GM12878 (cell line): ENCODE measurements at places on chromosomes 11 and 22. TPM values are rescaled to one million over a fixed set of nuclear protein-coding genes. Genes with fewer than 3 reads are reported as not detected.
A peak's percentile ranks its signal among the peaks of the same experiment; 100 is the strongest.

The FADS3 gene
- total RNA-seq, result 5.7 and 7.7 TPM in 2 replicates

The DRAP1 gene
- total RNA-seq, result 122 and 124 TPM in 2 replicates

The THOC5 gene
- total RNA-seq, result 40.9 and 44.9 TPM in 2 replicates

The SLC25A18 gene
- total RNA-seq, result not detected in 2 replicates

The IL17REL gene
- total RNA-seq, result not detected in 2 replicates

DNA sequence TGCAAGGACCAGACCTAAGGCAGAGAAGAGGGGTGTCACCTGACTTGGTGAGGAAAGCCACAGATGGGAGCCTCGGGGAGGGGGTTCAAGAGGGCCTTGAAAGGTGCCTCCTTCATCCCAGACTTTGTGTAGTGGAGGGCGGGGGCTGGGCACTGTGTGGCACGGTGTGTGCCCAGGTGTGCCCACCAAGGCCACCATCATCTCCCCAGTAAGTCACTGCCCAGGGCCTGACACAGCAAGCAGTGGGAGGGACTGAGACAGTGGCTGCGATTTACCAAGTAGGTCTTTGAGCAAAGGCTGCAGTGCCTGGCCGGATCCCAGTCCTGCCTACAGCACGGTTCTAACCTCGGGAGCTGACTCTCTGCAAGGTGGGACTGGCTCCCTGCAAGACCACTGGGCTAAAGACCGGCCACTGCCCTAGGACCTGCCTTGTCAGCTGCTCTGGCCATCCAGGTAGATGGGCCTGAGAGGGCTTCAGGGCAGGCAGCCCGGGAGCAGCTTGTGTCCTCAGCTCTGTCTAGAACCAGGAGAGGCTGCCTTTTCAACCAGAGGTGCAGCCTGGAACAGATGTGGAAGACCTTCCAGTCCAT is 1.4 kb downstream of the OSM start:
- no peak overlapping the region for H3K27ac ChIP-seq
- no peak overlapping the region; the same call in 1 of the 2 replicates for H3K4me3 ChIP-seq
- H3K27me3 ChIP-seq, result no peaks in the 10 kb centered on the region
- H3K36me3 ChIP-seq, result no peaks in the 10 kb centered on the region

GRCh38 chr22:20503816-20504215 is 3.6 kb upstream of the MED15 start:
- no peak overlapping the region for H3K4me3 ChIP-seq
- no peak for DNase-seq
- no peak overlapping the region for H3K27ac ChIP-seq
- H3K36me3 ChIP-seq, result no peaks in the 10 kb centered on the region

- H3K27me3 ChIP-seq, result peaks cover 1% of the 10 kb centered on the region; the same call in 1 of the 2 replicates
- no peaks in the 10 kb centered on the region for H3K36me3 ChIP-seq
These were observed 26.5 kb upstream of the PRDM10 start for GRCh38 chr11:130029137-130029536.

DNA sequence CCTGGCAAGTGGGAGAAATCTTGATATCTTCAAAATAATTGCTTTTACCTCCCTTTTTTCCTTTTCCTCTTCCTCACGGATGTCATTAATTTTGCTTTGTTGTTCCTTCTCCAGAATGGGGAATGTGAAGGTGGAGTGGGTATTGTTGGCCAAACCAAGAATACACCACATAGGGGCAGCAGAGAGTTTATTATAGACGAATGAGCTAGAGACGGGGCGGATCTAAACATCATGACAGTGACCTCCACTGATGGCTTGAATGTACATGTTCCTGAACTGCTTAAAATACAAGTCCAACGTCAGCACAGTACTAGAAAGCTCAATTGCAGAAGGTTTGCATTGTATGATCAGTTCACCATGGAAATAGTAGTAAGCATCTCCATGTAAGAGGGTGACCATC is 122.3 kb upstream of the SNX19 start:
- no peaks in the 10 kb centered on the region for H3K36me3 ChIP-seq
- DNase-seq, result no peak
- no peaks in the 10 kb centered on the region for H3K27me3 ChIP-seq
- H3K27ac ChIP-seq, result no peak overlapping the region
- no peak overlapping the region for H3K4me3 ChIP-seq

DNA sequence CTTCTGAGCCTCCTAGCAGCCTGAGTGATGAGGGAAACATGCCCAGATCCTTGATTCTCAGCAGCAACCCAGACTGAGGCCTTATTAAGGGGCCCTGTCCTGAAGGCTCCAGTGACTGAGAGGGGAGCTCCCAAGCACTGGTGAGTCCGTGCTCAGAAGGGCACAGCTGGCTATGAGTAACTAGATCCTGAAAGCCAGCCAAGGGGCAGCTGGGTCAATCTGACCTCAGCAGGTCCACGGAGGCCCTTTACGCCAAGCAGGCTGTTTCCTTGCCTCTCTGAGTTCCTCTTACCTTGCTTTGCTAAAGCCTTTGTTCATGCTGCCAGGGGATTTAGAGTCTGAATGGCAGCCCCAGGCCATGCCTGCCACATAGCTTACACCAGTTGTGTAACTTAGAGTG is 19.3 kb upstream of the MIEF1 start:
- no peak for DNase-seq
- H3K4me1 ChIP-seq, result no peaks in the 10 kb centered on the region
- H3K36me3 ChIP-seq, result peaks cover 24% of the 10 kb centered on the region

DNA sequence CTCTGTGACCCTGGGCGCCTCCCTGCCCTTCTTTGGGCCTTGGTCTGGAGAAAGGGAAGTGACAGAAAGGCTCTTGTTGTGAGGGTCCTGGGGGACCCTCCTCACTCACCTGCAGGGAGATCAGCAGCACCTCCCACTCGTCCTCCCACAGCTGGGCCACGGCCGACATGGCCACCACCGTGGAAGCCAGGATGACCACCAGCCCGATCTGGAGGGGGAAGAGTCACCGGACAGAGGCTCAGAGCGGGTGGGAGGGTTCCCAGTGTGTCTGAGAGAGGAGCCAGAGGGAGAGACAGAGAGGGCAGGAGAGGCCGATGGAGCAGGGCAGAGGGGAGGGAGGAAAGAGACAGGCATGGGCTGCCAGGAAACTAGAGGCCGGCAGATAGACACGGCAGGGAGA is 16.8 kb upstream of the KLHL35 start:
- no peaks in the 10 kb centered on the region for H3K27me3 ChIP-seq
- no peak overlapping the region for H3K4me3 ChIP-seq
- no peak overlapping the region for H3K27ac ChIP-seq
- no peaks in the 10 kb centered on the region for H3K36me3 ChIP-seq

DNA sequence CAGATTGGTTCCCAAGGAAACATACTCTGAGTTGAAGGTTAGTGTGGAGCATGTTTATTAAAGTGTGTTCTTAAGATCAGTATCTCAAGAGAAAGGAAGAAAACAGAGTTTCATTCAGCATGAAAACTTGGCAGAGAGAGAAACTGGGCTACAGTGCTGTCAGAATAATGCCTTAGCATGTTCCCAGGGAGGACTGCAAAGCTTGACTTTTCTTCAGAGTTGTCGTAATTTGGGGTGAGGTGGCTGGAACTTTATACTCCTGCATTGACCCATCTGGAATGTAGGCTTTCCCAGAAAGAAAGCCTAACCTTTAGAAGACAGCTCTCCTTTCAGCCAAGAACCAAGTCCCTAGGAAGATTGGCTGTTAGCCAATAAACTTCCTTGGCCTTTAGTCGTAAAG is 190.8 kb upstream of the CNTN5 start:
- DNase-seq, result no peak
- no peaks in the 10 kb centered on the region for H3K4me1 ChIP-seq
- H3K27me3 ChIP-seq, result no peaks in the 10 kb centered on the region
- H3K27ac ChIP-seq, result no peak overlapping the region
- H3K36me3 ChIP-seq, result no peaks in the 10 kb centered on the region
- no peak overlapping the region for H3K4me3 ChIP-seq

- H3K4me3 ChIP-seq, result peak overlapping the region; percentile 91
- H3K27ac ChIP-seq, result peak overlapping the region; percentile 97
- no peaks in the 10 kb centered on the region; the same call in none of the 2 replicates for H3K36me3 ChIP-seq
- no peak for DNase-seq
- H3K4me1 ChIP-seq, result peaks cover 7% of the 10 kb centered on the region; the same call in 1 of the 2 replicates
- H3K27me3 ChIP-seq, result no peaks in the 10 kb centered on the region
These were observed 1.0 kb downstream of the NUP98 start for GRCh38 chr11:3796346-3796745.

- no peak overlapping the region for H3K27ac ChIP-seq
- H3K4me1 ChIP-seq, result peaks cover 23% of the 10 kb centered on the region
- no peak overlapping the region for H3K4me3 ChIP-seq
- H3K27me3 ChIP-seq, result no peaks in the 10 kb centered on the region
- no peaks in the 10 kb centered on the region for H3K36me3 ChIP-seq
These were observed 4.7 kb upstream of the DGAT2 start for GRCh38 chr11:75763846-75764245.
